ENCODE measurements at places on chromosomes 7 and 10.

DNA sequence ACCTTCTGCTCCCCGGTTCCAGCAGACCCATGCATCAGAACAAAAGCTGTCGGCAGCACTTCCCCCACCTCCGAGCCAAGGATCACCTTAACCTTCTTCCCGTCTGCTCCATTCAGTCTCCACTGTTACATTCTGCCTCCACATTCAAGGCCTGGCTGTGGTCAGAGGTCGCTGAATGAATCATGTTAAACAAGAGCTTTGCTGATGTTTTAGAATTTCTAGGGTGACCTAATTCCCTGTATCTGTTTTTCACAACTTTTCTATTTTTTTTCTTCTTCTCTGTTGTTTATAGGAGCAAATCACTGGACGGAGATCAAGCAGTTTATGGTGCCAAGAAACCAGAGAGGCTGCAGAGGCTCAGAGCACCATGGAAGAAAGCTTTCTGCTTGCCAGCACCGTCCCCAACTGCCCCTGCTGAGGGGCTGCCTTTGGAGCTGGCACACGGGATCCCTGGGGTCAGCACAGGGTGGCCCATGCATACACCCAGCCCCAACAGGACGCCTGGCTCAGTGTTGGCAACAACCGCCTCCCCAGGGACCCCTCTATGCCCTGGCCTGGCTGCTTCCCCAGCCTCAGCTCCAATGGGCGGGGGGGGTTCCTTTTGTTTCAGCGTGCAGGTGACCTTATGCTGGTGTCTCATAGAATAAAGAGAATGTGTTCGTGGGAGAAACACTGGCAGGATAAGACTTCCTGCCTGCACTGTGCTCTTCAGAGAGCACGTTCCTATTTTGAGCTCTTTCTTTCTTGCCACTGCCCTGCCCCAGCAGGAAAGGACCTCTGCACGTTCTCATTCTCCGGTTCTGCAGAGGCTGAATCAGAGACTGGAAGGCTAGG is 182.7 kb upstream of the LYZL2 start:
- no peak for DNase-seq

DNA sequence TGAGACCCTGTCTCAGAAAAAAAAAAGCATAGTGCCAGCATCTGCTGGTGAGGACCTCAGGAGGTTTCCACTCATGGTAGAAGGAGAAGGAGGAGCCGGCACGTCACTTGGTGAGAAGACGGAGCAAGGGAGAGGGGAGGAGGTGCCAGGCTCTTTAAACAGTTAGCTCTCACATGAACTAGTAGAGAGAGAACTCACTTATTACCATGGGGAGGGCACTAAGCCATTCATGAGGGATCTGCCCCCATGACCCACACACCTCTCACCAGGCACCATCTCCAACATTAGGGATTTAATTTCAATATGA is 62.9 kb upstream of the VKORC1L1 start:
- no peak for DNase-seq

- DNase-seq = no peak
Observed at GRCh38 chr10:65611592-65611991, 1314.2 kb upstream of the LRRTM3 start.

DNA sequence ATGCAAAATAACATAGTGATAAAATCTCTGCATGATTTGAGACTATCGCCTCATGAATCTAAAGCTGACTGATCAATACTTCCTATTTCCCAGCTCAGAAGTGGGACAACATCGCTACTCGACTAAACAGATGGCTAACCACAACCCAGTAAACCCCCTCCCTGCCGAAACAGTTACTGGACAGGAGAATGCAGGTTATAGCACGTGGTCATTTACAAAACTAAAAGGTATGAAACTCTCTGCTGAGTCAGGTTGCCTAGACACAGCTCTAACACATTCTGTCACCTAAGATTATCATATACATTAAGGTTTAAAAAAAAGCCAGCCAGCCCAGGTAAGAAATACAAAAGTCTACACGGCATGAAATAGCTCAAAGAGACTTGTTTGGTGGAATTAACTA is 64.0 kb downstream of the CTBP2 start:
- no peak for DNase-seq

DNA sequence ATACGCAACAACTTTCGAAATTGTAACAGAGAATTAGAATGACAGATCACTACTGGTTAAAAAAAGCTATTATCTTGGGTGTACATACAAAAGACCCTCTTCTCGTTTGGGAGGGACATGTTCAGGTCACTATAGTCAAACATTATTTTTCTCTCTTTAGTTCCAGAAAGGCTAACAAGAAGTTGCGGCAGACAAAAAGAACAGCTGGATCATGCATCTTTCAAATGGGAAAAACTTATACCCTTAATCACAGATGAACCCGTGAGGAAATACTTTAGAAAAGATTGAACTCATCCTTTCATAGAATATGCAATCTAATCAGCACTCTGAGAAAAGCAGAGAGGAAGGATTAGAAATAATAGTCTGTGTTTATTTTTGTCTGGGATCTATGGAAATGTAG is 72.5 kb downstream of the EVX1 start:
- DNase-seq = no peak
